ENCODE measurements at places on chromosomes 3 and 15.

DNA sequence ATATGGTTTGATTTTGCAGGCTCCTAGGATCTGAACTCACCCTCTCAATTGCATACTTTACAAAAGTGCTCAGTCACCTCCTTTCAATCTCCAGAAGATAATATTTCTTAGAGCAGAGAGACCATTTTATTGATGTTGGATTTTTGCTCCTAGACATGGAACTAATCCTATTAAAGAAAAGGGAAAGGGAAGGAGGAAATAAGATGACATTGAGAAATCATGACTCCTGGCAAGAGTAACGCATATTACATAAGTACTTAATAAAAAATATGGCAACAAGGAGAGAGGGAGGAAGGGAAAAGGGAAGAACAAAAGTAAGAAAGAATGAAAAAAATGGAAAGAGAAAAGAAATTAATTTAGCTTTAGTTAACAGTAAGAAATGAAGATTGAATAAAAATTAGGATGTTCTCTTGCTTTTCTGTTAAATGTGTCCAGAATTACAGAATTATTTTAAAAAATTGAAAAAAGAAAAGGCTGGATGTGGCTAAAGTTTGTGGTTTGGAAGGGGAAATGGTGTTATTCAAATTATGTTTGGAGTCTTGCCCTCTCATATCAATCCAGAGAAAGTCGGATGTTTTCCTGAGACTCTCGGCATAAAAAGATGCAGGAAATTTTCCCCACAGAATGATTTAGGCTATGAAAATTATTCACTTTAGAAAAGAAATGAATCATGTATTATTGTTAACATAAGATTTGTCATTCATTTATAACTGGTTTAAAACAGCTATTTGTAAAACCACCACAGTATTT, 474.0 kb downstream of the FGF12 start:
- no peak for DNase-seq

- peak; percentile 34 for DNase-seq
Observed at GRCh38 chr3:166123576-166123975, 286.4 kb upstream of the BCHE start.

GRCh38 chr3:95474338-95474737, 1340.1 kb upstream of the EPHA6 start:
- DNase-seq = no peak

DNA sequence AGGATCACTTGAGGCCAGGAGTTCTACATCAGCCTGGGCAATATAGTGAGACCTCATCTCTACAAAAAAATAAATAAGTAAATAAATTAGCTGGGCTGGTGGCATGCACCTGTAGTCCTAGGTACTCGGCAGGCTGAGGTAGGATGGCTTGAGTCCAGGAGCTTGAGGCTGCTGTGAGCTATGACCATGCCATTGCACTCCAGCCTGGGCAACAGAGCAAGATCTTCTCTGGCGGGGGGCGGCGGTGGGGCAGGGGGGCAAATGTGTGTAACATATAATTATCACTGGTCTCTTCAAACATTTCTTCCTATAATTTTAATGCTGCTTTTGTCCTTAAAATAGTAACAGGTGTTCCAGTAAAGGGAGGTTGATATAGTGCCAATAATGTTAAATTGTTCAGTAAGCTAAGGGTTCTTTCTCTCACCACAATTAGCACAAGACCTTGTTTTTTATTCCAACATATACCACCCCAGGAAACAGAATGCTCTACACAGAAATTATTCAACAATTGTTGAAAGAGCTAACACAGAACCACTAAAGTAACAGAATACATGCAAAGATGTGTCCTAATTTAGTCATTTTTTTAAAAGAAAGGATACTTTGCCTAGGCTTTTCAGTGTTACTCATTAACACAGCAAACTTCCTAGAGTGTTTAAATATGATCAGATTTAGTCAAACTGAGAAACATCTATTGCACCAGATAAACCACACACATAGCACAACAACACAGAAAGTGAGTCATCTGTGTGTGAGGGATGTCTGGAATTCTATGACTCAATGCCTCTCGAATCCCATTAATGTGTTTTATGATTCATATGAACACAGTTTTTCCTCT, 29.1 kb downstream of the ANKRD28 start:
- peak; percentile 98 for DNase-seq

- DNase-seq = peak; percentile 72
Observed at GRCh38 chr3:147191795-147192385, 214.5 kb downstream of the ZIC4 start.

GRCh38 chr3:187971629-187972028, 182.3 kb upstream of the LPP start:
- DNase-seq = no peak

GRCh38 chr15:91192285-91192684, 92.2 kb downstream of the SV2B start:
- no peak for DNase-seq

GRCh38 chr3:146218880-146219866, 31.7 kb downstream of the PLSCR4 start:
- DNase-seq = peak; percentile 23

- DNase-seq = no peak
Observed at GRCh38 chr3:69696367-69696766, 42.9 kb upstream of the MITF start.

- DNase-seq = no peak
Observed at GRCh38 chr3:359672-360071, 163.1 kb downstream of the CHL1 start.

- DNase-seq = no peak
Observed at GRCh38 chr15:78216276-78217104, 17.9 kb downstream of the ACSBG1 start.

GRCh38 chr15:25849157-25849921, 13.8 kb downstream of the ATP10A start:
- DNase-seq = peak; percentile 94

DNA sequence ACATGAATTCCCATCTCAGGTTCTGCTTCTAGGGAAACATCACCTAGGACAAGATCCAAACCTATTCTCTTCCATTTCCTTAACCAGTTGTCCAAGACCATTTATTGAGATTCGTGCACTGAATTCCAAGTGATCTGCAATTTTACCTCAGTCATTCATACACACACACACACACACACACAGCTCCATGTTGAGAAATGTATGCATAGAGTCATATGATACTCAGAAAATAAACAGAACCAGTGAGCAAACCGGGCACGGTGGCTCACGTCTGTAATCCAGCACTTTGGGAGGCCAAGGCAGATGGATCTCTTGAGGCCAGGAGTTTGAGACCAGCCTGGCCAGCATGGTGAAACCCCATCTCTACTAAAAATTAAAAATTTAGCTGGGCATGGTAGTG, 6.1 kb upstream of the KPNA1 start:
- DNase-seq = no peak

DNA sequence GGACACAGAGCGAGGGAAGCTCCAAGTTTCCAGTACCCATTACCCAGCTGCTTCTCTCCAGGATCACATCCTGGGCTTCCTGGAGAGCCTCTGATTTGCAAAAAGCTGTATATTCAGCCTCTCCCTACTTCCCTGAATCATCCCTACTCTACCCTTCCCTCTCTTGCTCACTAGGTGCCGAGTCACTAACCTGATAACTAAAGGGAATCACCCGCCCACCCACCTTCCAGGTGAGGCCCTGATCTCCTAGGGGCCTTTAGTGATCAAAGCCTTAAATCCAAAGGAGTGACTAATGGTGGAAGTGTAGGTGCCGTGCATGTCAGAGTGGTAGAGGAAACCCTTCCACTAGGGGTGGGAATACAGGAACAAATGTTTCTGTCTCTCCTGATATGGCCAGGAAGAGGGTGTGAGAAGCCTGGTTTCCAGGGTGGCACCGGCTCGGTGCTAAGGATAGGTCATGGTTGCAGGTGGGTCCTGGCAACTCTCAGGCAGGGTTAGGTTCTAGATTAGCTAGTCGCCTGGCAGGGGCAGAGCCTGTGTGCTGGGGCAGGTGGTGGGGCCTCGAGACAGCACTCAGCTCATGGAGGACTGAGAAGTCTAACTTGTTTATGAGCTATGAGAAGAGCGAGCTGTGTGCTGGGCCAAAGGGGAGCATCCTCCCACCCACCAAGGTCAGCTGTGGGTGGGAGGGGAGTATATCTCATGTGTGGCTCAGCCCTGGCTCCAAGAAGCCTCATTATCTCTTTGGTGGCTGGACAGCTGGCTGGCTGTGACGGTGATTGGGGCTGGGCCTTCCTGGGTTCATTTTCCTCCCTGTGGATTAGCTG, 10.1 kb downstream of the SEMA7A start:
- DNase-seq = no peak

DNA sequence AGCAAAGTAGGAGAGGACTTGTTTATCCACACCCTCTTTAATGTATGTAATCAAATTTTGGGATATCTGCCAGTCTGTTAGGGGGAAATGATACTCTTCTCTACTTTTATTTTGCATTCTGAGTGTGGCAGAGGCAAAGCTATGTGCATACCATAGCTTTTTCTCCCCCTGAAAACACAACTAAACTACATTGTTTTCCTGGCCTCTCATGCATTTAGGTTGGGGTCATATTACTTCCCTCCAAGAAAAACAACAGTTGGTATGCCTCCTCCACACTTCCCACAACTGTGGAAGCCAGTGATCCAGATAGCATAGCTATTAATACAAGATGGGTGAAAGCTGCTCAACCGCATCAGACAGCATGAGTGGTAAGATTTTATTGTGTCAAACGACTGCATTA, 6.9 kb downstream of the RPL15 start:
- DNase-seq = peak; percentile 70

DNA sequence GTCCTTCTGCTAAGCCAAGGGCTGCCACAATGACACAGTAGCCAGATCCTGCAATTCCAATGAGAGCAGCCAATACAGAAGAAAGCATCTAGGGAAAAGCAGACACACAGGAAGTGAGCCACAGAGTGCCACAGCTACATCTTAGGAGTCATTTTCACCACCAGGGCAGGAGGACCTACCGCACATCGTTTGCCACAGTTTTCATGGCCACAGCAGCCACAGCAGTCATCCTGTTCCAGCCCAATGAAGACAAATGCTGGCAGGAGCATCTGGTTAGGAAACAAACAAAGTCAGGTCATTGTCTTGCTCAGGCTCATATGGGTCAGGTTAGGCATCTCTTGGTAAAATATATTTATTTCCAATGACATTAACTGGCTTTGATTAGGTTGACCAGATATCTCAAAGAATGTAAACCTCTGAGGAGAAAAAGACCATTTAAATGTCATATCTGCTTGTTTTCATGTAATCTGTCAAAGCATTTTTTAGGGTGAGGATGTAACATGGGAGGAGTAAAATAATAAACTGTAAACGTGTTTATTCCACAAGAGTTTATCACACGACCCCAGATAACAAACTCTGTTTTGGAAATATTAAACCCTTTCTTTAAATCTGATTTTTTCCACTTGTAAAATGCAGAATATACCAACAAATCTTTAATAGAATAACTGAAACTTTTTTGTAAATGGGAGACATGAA, 1.8 kb downstream of the TM4SF1 start:
- no peak for DNase-seq

GRCh38 chr3:172678068-172678467, 32.8 kb downstream of the NCEH1 start:
- no peak for DNase-seq

DNA sequence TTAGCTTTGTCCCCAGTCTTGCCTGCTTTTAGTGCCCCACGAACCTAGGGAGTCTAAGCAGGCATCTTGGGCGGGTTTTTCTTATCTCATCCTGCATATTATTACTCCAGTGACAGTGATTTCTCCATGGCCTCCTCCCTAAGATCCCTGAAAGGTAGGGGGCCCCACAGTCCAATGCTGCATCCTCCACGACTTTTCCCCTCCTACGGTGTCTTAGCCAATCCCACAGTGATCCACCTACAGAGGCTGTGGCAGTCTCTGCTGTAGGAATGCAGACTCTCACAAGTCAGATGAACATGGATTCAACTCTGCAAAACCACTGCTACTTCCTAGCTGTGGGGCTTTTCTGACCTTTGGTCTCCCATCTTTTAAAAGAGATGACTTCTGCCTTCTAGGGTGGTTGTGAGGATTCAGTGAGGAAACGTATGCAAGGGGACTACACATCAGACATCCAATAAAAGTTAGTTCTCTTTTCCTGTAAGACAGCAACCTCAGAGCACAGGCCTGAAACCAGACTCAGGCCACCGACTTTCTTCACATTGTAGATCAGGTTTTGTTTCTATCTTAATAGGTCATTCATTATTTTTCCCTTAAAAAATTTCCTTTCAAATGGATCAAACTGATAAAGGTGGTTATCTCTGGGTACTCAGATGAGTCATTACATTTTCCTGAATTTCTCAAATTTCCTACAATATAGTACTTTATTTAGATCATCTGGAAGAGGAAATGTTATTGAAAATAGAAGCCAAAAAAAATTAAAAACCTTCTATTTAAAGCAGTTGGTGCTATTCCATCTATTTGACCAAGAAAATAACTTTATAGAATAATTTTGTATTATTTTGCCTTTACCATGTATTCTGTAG, 23.2 kb downstream of the ILDR1 start:
- no peak for DNase-seq

DNA sequence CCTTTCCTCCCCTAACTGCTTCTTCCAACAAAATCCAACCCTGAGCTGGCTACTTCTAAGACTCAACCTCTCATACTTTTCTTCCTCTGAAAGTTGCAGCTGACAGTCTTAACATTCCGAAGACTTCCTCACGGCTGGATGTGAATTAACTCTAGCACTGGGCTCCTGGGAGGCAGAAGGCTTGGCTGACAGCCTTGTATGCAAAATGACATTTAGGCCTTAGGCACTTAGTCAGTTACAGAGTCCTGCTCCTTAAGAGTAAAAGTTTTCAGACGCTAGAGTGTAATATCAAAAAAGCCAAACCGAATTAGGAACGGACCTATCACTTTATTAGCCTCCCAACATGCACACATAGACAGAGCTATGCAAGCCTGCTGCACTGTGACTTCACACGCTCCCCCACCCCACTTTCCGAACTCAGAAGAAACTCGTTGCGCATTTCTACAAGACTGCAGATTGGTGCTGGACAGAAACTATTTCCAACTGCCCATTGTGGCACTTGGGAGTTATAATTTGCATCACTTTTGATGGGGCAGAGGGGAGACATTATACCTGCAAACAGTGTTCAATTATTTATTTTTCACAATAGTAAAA, 15.5 kb upstream of the ANXA2 start:
- DNase-seq = peak; percentile 60

- no peak for DNase-seq
Observed at GRCh38 chr3:164341086-164341485, 737.2 kb downstream of the SI start.

GRCh38 chr3:27521179-27521871, 37.1 kb upstream of the SLC4A7 start:
- peak; percentile 95 for DNase-seq

DNA sequence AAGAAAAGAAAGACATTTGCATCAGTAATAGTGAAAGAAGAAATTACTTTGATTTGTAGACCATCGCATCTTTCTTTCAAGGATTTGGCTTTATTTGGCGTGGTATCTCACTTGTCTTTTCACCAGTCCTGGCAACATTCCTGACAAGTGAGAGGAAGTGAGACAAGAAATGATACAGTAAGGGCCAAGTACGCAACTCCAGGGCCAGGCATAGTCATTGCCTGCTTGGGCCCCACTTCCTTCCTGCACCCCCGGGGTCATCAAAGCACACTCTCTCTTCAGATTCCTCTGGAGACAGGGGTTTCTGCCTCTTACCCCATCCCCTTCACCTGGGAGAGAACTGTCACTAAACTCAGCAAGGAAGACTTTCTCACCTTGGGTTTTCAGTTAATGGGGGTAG, 55.1 kb downstream of the CD47 start:
- no peak for DNase-seq

GRCh38 chr3:126983276-126983652, 349 bp downstream of the PLXNA1 start:
- no peak for DNase-seq

Measured in fibroblast of skin of abdomen (primary cell).